Fibroblast of the aortic adventitia (primary cell): ENCODE measurements at places on chromosomes 3 and 15.
A peak's percentile ranks its signal among the peaks of the same experiment; 100 is the strongest.

DNA sequence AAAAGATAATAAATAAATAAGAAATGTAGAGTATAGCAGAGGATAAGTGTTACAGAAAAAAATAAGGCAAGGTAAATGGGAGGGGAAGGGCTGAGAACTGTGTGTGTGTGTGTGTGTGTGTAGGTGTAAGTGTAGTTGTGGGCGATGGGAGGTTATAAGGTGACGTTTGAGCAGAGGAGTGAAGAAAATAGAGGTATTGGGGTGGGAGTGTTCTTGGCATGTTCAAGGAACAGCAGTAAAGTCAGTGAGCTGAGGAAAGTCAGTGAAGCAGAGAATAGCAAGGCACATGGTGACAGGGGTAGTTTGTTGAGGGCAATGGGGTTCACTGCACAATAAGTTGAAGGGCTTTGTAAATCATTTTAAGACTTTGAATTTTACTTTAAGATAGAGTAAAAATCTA lies 30.9 kb upstream of the ZNF148 start:
- no peak for DNase-seq

- DNase-seq: no peak
These were observed 25.7 kb downstream of the VPS39 start for GRCh38 chr15:42182328-42182886.

DNA sequence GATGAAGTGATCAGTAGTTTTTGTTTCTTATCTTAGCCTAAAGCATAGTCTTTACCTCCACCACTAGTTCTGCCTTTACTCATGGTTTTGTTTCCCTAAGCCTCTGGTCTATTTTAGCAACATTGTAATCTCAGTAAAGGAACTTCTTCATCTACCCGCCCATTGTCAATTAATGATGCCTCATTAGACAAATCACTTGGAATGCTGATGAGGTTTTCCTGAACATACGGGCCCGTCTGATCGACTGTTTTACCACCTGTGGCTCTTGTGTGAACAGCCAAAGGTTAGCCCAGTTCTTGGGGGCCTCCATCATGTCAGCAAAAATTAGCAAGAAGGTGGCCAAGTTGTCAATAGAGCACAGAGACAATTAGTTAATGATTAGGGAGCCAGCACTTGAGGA lies 470.1 kb upstream of the ARRDC4 start:
- DNase-seq: no peak

- DNase-seq: peak; percentile 23
These were observed 75.2 kb upstream of the HERC1 start for GRCh38 chr15:63908991-63909390.

- DNase-seq: peak; percentile 85
These were observed 319.1 kb upstream of the TBL1XR1 start for GRCh38 chr3:177516158-177517011.

GRCh38 chr3:25139267-25139666 lies 288.8 kb upstream of the RARB start:
- DNase-seq: no peak

DNA sequence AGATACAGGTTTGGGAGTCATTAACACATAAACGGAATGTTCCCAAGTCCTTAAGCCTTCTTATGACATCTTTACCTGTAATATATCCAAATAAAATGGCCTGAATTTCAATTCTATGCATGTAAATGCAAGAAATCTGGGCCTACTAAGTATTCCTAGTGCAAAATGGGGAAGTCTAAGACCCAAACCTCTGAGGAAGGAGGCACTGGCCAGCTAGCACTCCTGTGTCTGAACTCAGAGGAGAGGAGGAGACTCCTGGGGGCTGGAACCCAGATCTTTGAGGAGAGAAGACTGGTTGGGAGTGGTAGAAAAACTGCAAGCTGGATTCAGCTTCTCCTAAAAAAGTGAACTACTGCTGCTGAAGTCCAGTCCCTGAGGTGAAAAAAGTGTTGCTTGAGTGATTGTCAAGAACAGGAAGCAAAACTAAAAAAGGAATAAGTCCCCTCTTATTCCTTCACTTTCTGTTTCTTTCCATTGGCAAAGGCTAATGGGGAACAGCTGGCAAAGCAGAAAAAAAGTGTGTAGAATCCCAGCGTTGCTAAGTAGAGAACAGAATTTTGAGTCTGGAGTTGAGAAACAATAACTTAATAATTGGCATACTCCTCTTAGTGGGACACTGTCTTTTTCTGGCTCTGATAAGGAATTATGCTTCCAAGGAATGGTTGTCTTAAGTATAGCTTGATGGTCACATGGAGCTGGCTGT lies 54.8 kb upstream of the ATP2C1 start:
- no peak for DNase-seq

DNA sequence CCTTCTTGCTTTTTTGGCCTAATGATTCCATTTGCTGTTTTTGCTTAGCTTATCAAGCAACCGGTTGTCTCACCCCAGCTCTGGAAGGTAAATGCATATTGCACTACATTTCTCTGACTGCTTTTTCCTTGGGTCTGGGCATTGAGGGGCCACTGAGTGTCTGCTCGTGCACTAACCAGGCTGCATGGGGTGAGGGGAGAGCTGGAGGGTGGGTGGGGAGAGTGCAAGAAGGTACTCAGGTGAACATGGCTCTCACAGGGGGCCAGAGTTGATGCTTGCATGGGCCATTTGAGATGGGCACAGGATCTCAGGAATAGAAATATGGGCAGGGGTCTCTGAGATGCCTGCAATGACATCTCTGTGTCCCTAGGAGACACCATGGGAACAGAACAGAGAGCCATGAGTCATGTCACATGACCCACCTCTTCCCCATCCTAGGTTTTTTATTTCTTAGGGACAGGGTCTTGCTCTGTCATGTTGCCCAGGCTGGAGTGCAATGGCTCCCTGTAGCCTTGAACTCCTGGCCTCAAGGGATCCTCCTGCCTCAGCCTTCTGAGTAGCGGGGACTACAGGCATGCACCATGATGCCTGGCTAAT lies 6.2 kb downstream of the ALPK3 start:
- no peak for DNase-seq

DNA sequence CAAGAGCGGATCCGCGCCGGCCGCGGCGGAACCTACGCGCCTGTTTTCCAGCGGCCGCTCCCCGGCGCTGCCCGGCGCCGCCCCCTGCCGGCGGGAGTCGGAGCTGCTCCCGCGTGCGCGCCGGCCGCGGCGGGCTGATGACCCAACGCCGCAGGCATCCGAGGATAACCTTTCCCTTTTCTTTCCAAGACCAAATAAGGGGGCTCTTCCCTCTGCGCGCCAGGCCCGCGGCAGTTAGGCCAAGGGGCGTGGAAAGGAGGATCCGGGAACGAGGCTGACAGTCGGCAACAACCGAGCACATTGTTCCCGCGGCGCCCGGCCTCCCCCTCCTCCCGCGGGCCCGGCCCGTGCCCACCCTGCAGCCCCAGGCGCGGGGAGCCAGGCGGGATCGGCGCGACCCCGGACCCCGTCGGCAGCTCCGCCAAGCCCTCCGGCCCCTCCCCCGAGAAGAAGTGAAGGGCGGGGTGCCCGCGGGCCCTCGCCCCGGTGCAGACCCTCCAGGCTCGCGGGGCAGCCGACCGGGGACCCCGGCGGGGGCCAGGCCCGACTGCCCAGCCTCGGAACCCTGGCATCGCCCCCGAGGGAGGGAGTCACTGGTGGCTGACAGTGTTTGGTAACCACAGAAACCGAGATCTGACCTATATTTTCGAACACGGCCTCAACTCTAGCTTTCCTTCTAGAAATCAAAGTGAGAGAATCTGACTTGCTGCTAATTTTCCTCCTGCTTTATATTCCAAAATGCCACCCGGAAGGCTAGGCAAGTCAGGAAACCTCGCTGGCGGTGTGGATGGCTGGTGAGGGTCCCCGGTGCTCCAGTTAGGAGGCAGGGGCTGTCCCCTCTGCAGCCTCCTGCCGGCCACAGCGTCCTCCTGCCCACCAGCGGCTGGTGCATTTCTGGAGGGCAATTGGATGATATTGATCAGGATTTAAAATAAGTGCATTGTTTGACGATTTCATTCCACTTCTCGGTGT lies 45.6 kb upstream of the SYNM start:
- peak; percentile 86 for DNase-seq

DNA sequence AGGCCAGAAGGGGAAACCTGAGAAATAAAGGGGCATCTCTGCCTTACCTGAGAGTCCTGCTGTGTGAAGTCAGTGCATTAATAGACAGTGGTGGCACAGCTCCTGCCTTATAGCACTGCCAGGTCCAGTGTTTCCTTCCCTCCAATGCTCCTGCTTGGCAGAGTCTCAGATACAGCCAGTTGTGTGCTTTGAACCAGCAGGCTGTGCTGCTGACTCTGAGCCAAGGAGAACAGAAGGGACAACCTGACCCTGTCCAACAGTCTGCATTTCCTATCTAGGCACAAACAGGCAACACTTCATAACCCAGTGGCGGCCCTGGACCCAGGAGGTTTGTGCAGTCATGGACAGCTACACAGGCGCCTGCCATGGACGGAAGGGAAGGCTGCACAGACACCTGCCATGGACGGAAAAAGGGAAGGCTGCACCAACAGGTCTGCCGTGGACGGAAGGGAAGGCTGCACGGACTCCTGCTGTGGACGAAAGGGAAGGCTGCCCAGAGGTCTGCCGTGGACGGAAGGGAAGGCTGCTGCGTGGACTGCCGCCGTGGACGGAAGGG lies 33.9 kb upstream of the PLXNA1 start:
- no peak for DNase-seq

DNA sequence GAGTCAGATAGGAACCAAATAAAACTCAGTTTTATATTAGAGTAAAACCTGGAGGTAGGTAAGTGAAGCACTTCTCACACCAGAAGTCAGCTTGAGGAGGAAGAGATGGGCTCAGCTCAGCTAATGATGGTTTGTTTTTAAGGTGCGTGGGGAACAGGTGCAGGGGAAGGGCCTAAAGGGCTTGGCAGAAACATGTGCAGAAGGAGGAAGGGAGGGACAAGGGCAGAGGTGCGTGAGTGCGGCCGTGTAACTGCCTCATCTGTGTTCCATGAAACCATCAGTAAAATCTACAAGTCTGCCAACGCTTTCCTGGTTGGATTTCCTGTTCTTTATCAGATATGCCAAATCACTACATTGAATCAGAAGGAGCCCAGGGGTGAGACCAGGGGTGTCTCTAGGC lies 19.9 kb downstream of the FYCO1 start:
- DNase-seq: no peak

- DNase-seq: no peak
These were observed 5.5 kb upstream of the SACM1L start for GRCh38 chr3:45683417-45684326.

DNA sequence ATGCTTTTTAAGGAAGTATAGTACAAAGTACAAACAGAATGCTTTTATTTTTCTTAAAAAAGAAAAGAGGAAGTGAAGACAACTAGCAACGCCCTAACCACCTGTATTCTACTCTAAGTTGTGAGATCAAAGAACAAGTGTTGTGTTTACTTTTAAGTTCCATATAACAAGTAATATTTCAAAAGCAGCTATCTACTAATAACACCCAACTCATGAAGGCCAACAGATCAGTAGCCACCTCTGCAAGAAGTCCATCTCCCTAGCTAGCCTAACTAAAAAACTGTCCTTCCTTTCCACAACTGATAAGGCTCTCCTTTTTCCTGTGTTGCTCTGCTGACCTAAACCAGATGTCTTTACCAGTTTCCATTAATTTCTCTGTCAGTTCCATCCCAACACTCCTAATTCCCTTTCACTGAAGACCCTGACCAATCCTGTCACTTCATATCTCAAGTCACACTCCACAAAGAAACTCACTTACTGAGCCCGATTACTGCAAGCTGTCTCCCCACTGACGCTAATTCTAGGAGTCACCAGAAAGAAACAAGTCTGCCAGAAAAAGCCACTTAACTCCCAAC lies 26.9 kb downstream of the PHC3 start:
- DNase-seq: no peak

DNA sequence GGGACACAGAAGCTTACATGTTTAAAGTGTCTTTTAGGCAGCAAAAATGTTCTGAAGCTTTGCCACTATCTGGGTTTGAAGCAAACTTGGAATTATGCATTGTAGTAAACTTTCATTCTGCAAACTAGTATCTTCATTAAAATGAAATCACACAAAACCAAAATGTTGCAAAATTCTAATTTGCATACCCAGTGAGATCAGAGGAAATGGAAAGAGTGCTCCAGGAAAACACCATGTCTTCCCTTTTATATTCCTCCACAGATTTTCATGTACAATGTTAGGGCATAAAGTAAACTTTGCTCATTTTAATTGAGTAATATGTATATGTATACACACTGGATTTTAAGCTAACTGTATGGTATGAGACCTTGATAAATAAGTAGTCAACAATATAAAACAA lies 23.9 kb downstream of the ANO10 start:
- DNase-seq: no peak

- no peak for DNase-seq
These were observed 362.9 kb upstream of the RBMS3 start for GRCh38 chr3:28917895-28918475.

GRCh38 chr15:100623301-100623700 lies 20.9 kb downstream of the ASB7 start:
- DNase-seq: peak; percentile 23

GRCh38 chr15:74196175-74196574 lies 6.4 kb downstream of the STRA6 start:
- DNase-seq: peak; percentile 98

DNA sequence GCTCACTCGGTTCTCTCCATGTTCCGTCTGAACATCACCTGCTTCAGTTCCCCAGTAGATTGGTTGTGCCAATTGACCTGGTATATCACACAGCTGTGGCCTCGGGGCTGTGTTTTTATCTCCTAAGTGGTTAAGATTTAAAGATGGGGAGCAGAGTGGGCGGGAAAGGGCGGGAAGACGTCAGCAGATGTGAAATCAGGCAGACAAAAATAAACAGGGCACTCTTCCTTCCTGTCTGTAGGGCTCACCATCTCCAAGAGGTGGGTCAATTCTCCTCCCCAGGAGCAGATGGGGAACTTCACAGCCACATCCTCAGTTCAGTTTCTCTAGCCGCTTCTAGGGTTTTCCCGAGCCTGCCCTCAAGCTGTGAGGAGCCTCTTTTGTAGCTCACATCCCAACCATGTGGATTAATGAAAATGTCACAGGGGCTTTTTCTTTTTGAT lies 26.8 kb upstream of the LIMD1 start:
- DNase-seq: no peak

- DNase-seq: no peak
These were observed 34.4 kb upstream of the SLCO2A1 start for GRCh38 chr3:134064081-134064480.

DNA sequence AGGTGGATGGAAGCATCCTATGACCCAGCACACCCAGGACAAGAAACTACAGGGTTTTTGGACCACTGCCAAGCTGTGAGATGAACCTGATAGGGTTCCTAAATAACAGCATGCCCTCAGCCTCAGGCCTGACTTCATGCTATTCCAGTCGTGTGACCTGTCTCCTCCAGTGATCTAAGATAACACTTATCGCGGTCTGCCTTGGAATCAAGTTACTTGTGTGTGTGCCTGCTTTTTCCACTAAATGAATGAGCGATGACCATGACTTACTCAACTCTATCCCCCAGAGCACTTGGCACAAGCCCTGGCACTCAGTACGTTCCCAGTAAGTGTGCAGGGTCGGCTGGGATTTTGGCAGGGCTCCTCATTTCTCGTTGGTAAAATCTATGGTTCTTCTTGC lies 172.7 kb upstream of the TP63 start:
- peak; percentile 78 for DNase-seq

DNA sequence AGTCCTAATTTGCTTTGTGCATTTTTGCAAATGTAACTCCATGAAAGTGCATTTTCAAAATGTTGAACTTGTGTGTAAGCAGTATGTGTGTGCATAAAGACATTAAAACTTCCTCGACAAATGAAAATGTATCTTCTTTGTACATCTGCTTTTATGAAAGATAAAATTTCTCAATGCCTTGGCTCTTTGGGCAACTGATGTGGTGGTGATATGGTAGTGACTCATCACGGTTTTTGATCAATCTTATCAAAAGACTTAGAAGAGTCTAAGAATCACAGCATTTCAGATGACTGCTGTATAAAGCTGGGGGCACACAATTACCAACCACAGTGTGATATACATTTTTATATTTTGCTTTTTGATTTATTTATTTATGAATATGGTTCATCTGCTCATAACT lies 5.4 kb upstream of the MASP1 start:
- DNase-seq: peak; percentile 18
